ENCODE measurements at places on chromosomes 16 and 17.

GRCh38 chr16:65658349-65658748, 536.5 kb upstream of the CDH11 start:
- no peak for DNase-seq

- no peak for DNase-seq
Observed at GRCh38 chr16:86286991-86287663, 223.2 kb upstream of the FOXF1 start.

- DNase-seq, result no peak
Observed at GRCh38 chr16:47722046-47722445, 260.9 kb downstream of the PHKB start.

- DNase-seq, result no peak
Observed at GRCh38 chr17:33290253-33290652, 2.8 kb downstream of the ASIC2 start.

DNA sequence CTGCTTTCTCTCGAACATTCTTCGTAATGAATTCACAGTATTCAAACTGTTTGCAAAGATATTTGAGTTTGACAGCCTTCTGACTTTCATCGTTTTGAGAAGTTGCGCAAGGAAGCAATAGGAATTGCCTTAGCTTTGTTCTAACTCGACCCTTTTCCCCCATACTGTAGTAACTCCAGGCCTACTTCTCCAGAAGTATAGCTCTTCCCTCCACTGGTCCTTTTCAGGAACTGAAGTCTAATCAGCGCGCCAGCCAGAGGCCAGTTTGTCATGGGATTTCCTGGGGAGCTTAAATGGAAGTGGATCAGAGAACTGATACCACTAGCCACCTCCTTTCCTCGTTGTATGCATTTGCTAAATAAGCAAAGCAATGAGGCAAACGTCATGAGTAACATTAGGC, 27.9 kb downstream of the CDR2 start:
- DNase-seq, result no peak

DNA sequence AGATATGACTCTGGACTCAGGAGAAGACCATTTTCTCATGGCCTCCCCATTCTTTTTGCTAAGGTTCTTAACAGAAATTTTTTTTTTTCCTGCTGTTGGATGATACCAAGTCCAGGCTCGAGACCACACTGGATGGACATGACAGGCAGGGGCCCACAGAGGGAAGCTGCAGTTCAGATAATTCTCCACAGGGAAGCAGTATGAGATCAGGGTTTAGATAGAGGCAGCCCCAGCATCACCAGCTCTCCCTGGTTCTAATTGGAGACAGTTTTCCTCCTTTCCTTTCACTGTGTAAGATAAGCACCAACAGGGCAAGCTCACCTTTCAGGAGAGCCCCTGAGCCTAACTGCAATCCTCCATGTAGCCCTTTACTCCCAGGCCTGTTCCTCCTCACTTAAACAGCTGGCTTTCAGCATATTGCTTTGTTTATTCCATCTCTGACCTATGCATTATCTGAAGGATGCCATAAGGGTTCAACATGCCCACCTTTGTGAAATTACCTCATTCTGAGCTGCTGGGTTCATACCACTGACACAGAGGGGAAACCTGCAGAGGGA, 108.1 kb downstream of the SNX11 start:
- DNase-seq, result peak; percentile 85

- DNase-seq, result no peak
Observed at GRCh38 chr17:68152161-68152571, 95.7 kb upstream of the AMZ2 start.

- DNase-seq, result peak; percentile 16
Observed at GRCh38 chr17:39166437-39167335, 725 bp upstream of the ARL5C start.

DNA sequence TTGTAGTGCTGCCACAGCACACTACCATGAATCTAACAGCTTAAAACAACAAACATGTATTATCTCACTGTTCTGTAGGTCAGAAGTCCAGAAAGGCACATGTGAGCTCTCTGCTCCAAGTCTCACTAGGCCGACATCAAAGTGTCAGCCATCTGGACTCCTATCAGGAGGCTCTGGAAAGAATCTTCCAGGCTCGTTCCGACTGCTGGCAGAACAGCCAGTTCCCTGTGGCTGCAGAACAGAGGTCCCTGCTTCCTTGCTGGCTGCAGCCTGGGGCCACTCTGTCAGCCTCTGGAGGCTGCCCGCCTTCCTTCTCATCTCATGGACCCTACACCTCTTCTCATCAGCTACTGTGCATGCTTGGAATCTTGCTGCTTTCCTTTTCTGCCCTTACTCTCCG, 168.9 kb downstream of the CBLN1 start:
- DNase-seq, result no peak

DNA sequence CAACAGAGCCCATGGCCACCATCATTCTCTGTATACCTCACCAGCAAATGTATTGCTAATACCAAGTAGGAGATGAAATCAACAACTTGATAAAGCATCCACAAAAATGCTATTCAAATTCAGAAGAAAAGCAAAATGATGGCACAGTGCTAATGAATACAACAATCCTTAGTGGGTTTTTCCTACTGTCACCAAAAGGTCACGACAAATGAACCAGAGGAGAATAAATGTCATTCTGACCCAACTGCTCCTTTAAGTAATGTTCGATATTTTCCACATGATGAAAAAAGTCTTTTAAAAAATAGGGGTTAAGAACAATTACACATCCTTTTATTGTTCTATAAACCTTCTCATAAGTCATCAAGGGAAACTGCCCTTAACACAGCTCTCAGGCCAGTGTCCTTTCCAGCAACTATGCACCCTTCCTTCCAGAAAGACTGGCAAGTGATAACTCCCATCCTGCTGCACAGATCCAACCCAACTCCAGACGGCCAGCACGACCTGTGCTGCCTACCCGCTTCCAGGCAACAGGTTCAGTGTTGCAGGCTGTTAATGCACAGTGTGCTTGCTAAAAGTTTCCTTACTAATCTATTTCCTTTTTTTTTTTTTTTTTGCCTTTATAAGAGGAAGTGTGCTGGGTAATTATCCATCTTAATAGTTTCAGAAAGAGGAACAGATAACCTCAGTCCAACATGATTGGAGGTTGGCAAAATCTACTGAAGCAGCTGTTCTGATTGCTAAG, 15.4 kb downstream of the FBXO31 start:
- no peak for DNase-seq

DNA sequence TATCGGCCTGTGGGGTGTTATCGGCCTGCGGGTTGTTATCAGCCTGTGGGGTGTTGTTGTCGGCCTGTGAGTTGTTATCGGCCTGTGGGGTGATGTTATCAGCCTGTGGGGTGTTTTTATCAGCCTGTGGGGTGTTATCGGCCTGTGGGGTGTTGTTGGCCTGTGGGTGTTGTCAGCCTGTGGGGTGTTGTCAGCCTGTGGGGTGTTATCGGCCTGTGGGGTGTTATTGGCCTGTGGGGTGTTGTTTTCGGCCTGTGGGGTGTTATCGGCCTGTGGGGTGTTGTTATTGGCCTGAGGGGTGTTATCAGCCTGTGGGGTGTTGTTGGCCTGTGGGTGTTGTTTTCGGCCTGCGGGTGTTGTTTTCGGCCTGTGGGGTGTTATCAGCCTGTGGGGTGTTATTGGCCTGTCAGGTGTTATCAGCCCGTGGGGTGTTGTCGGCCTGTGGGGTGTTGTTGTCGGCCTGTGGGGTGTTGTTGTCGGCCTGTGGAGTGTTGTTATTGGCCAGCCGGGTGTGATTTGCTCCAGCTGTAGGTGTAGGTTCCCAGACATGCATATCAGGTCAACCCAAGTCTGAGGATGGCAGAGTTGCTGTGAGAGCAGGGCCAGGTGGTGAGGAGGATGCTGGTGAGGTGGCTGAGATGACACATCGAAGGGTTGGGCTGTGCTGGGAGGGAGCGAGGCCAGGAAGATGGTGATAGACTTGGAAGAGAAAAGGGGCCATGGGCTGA, 7.1 kb downstream of the TRARG1 start:
- DNase-seq, result no peak

- DNase-seq, result no peak
Observed at GRCh38 chr16:53998024-53998810, 288.4 kb downstream of the IRX3 start.

DNA sequence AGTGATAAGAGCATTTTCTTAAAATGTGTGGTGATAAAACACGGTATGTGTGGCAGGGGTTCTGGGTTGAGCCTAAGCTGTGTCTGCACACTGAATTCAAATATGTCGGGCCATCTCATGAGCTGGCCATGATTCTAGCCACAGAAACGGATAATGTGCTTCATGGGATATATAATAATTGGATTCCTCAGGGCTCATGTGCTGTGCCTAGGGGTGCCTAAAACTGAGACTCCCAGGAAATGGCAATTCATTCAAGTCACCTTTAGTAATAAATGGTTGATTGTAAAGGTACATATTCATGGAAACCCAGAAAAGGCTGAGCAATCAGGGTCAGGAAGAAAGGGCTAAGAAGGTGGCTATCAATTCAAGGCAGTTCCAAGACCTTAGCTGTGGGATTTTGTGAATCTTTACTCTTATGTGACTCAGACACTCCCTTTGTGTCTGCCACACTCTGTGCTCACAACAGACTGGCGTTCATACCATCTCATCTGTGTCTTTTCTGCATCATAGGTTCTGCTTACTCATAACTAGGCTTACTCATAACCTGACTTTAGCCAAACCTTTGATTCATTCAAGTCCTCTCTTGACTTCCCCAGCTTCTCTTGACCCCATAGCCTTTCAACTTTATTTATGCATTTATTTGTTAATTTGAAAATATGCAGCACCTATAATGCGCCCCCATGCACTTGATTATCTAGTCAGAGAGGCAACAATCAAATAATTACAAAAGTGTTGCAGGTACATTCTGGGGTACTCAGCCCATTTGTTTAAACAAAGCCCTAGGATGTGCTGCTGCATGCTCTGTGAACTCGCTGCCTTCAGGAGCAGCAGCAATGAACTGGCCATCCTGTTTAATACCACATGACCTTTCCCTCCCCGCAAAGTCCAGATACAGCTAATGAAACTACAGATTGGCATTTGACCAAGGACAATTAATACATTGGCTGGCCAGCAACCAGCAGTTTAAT, 28.4 kb upstream of the MED13 start:
- no peak for DNase-seq

GRCh38 chr17:69761767-69762321, 313.2 kb upstream of the KCNJ16 start:
- DNase-seq, result no peak

DNA sequence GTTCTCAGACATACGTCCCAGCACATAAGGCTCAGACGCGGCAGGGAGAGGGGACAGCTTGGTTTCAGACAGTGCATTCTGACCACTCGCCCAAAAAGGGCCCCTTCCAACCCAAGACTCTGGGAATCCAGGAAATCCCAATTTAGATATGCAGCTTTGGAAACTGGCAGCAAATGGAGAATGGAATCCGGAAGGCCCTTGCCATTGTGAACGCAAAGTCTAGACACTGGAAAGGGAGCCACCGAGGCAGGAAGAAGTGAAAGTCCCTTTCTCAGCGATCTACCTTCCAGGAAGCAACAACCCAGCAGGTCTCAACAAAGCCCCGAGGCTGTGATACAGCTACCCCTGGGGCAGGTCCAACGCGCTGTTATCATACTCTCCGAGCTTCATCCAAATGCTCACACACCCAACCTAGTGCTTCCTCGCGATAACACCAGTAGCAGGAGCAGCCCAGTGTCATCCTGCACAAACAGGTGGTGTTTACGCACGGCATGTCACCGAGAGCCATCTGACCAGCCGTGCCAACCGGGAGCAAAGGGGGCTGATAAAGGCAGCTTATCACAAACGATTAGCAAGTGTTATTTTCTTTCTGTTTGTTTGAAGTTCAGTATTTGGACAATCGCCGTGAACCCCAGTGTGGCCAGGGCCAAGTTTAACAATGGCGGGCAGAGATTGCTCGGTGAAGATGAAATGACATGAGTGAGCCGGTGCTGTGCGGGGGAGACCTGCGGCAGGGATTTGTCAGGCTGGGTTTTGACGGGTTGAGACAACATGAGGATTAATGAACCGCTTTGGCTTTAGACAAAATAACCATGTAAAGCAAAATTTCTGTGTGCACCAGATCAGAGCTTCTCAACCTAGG, 240.6 kb downstream of the FOXL1 start:
- DNase-seq, result no peak

DNA sequence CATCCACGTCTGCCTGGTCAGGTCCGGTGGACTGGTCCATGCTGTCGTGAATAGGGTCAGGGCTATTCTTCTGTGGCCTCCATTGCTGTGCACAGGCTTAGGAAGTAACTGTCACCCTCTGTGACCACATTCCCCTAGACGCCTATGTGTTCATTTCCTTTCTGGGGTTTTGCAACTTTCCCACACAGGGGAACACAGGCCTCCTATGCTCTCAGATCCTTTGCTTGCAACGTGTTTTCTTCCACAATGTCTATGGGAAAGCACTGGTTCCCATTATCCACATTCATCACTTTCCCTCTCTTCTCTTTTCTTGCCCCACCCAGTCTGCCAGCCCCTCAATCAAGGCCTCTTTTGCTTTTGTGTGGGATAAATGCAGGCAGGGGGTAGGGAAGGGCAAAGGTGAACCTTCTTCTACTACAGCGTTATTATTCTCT, 43.2 kb upstream of the DNAJA2 start:
- DNase-seq, result no peak

DNA sequence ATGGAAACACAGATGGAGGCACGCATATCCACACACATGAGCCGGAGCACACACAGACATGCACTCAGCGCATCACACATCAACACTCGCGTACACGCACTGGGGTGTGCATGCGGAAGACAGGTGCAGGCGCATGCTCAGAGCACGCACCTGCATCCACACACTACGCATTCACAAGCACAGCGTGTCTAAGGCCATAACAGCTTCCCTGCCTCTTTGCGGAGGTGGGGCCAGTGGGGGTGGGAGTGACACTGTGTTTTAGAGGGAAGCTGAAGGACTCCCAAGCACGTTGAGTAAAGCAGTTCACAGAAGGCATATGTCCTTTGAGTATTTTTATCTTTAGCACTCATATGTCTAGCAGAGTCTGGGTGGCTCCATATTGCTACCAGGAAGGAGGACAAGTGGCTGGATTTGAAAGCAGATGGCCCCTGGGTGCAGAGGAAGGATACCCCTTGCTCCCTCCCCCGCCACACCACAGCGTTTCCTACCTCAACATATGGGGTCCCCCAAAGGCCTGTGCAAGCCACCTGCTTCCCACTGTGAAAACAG, 68.6 kb upstream of the TOB1 start:
- no peak for DNase-seq

- no peak for DNase-seq
Observed at GRCh38 chr17:42989726-42990652, 8.2 kb upstream of the RPL27 start.
